Subcutaneous preadipocyte (primary cell): ENCODE measurements at places on chromosomes 2 and 18. TPM values are rescaled to one million over a fixed set of nuclear protein-coding genes. Genes with fewer than 3 reads are reported as not detected.

FAM228A gene
- 0.98 TPM in 1 of 2 replicates, not detected in the other for total RNA-seq

PROKR1 gene
- total RNA-seq, result under 0.01 TPM in 1 of 2 replicates, not detected in the other

EVA1A gene
- total RNA-seq, result 3.3 and 18.2 TPM in 2 replicates

SGO2 gene
- 10.7 and 19.7 TPM in 2 replicates for total RNA-seq

STK39 gene
- 14.7 and 24.0 TPM in 2 replicates for total RNA-seq

DSG4 gene
- total RNA-seq, result not detected in 2 replicates

CHRND gene
- not detected in 2 replicates for total RNA-seq

LAMA3 gene
- 3.9 and 6.6 TPM in 2 replicates for total RNA-seq

FEV gene
- not detected in 2 replicates for total RNA-seq

C2orf66 gene
- total RNA-seq, result under 0.01 TPM in 1 of 2 replicates, not detected in the other

LYG2 gene
- total RNA-seq, result not detected in 2 replicates

ARMC9 gene
- total RNA-seq, result 25.4 and 45.9 TPM in 2 replicates

TGFBRAP1 gene
- total RNA-seq, result 14.0 and 20.1 TPM in 2 replicates

ZC3H6 gene
- total RNA-seq, result 2.7 and 4.0 TPM in 2 replicates

PROM2 gene
- total RNA-seq, result 0.20 and 0.37 TPM in 2 replicates

GALNT5 gene
- 1.8 TPM in 2 replicates for total RNA-seq

ABCG5 gene
- not detected in 2 replicates for total RNA-seq

LINC00305 gene
- total RNA-seq, result not detected in 2 replicates

C18orf54 gene
- total RNA-seq, result 3.7 and 5.3 TPM in 2 replicates

AKAIN1 gene
- not detected in 2 replicates for total RNA-seq

CCDC195 gene
- total RNA-seq, result not detected in 2 replicates

COPS8 gene
- 181 and 203 TPM in 2 replicates for total RNA-seq

PLCL1 gene
- 0.20 and 0.37 TPM in 2 replicates for total RNA-seq

OTOS gene
- not detected in 2 replicates for total RNA-seq

LRRTM1 gene
- total RNA-seq, result under 0.01 TPM in 1 of 2 replicates, not detected in the other

GKN2 gene
- not detected in 2 replicates for total RNA-seq

ZNF516 gene
- total RNA-seq, result 18.4 and 23.1 TPM in 2 replicates

CGREF1 gene
- total RNA-seq, result 7.2 and 14.3 TPM in 2 replicates

FRZB gene
- total RNA-seq, result under 0.01 TPM in 1 of 2 replicates, not detected in the other

GALNT13 gene
- 2.6 and 4.5 TPM in 2 replicates for total RNA-seq

AQP12A gene
- total RNA-seq, result not detected in 2 replicates

SDC1 gene
- 6.6 and 20.3 TPM in 2 replicates for total RNA-seq

UBR3 gene
- total RNA-seq, result 28.7 and 34.4 TPM in 2 replicates

DYNC1I2 gene
- total RNA-seq, result 66.9 and 90.5 TPM in 2 replicates

CRYBA2 gene
- not detected in 2 replicates for total RNA-seq

RUFY4 gene
- total RNA-seq, result not detected in 2 replicates

AP1S3 gene
- total RNA-seq, result 1.8 and 2.0 TPM in 2 replicates

NEU2 gene
- not detected in 2 replicates for total RNA-seq

SH3BP4 gene
- total RNA-seq, result 32.7 and 48.7 TPM in 2 replicates

ALPG gene
- not detected in 2 replicates for total RNA-seq

LIMS1 gene
- total RNA-seq, result 76.4 and 121 TPM in 2 replicates

COL3A1 gene
- 1,186 and 1,584 TPM in 2 replicates for total RNA-seq

DIPK1C gene
- total RNA-seq, result not detected in 2 replicates

MROH2A gene
- not detected in 2 replicates for total RNA-seq

IL18R1 gene
- 0.73 and 2.2 TPM in 2 replicates for total RNA-seq

CXCR1 gene
- total RNA-seq, result not detected in 2 replicates

R3HDM1 gene
- total RNA-seq, result 10.7 and 16.2 TPM in 2 replicates

FHOD3 gene
- total RNA-seq, result 1.1 and 1.6 TPM in 2 replicates

SP5 gene
- total RNA-seq, result not detected in 2 replicates

LHCGR gene
- not detected in 2 replicates for total RNA-seq

PRSS56 gene
- not detected in 2 replicates for total RNA-seq

GBX2 gene
- total RNA-seq, result under 0.01 TPM in 1 of 2 replicates, not detected in the other

GRB14 gene
- 0.37 and 0.78 TPM in 2 replicates for total RNA-seq
